ENCODE measurements at places on chromosomes 12 and 14. TPM values are rescaled to one million over a fixed set of nuclear protein-coding genes. Genes with fewer than 3 reads are reported as not detected.

Gene GPR135
- polyA plus RNA-seq, result 0.48 TPM

GRCh38 chr12:115852054-115852453, 425.4 kb downstream of the MED13L start:
- no peak overlapping the region for H3K27ac ChIP-seq
- no peak overlapping the region for H3K4me3 ChIP-seq
- H3K4me1 ChIP-seq, result no peaks in the 10 kb centered on the region
- no peaks in the 10 kb centered on the region for H3K27me3 ChIP-seq

- no peak for DNase-seq
- H3K36me3 ChIP-seq, result no peaks in the 10 kb centered on the region
- H3K4me3 ChIP-seq, result no peak overlapping the region
- no peaks in the 10 kb centered on the region for H3K4me1 ChIP-seq
- H3K27me3 ChIP-seq, result no peaks in the 10 kb centered on the region
- no peak overlapping the region for H3K27ac ChIP-seq
Observed at GRCh38 chr14:101252443-101253214, 308.7 kb upstream of the DIO3 start.

Gene POLR3B
- 5.0 TPM for polyA plus RNA-seq

Gene EPYC
- not detected for polyA plus RNA-seq

Gene TEAD4
- 90.1 TPM for polyA plus RNA-seq

DNA sequence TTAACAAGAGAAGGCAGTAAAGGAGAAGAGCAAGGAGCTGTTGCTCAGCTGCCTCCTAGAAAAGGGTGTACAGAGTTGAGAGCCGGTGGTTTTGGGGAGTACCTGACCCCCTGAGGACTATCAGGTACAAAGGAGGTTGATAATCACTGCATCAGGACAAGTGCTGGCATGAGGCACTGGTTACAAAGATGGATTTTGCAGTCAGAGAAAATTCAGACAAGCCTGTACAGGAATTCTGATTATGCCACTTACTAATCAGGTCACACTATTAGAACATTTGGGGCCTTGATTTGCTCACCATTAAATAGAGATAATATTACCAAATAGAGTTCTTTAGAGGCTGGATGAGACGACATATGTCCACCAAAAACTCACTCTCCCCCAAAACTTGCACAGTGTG, 450.9 kb upstream of the TMPO start:
- no peaks in the 10 kb centered on the region for H3K4me1 ChIP-seq
- H3K36me3 ChIP-seq, result no peaks in the 10 kb centered on the region
- no peaks in the 10 kb centered on the region for H3K27me3 ChIP-seq

- DNase-seq, result no peak
- H3K27me3 ChIP-seq, result no peaks in the 10 kb centered on the region
- H3K4me3 ChIP-seq, result no peak overlapping the region
- no peaks in the 10 kb centered on the region for H3K4me1 ChIP-seq
- H3K27ac ChIP-seq, result no peak overlapping the region
- no peaks in the 10 kb centered on the region for H3K36me3 ChIP-seq
Observed at GRCh38 chr12:86138770-86139169, 117.4 kb downstream of the MGAT4C start.

DNA sequence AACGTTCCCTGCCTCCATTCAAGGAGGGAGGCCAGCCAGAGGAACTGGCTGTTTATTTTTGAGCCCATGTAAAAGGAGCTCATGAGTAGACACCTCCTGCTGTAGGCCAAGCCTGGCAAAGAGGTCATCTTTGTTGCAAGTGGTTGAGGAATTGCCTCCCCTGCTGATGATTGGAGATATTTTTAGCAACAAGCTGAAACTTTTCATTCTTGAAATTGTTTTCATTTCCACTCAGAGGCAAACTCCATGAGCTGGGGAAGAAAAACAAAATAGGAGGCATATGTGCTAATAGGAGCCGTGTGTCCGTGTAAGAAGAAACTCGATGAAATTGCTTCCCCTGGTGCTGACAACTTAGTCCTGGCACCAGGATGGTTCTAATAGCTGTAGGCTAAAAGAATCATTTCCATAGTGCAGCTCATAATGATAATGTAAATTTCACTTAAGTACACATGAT, 440.1 kb upstream of the FAR2 start:
- no peak overlapping the region for H3K27ac ChIP-seq
- H3K4me1 ChIP-seq, result no peaks in the 10 kb centered on the region
- H3K4me3 ChIP-seq, result no peak overlapping the region
- H3K36me3 ChIP-seq, result no peaks in the 10 kb centered on the region
- no peaks in the 10 kb centered on the region for H3K27me3 ChIP-seq
- DNase-seq, result no peak

- H3K4me3 ChIP-seq, result no peak overlapping the region
- no peaks in the 10 kb centered on the region for H3K27me3 ChIP-seq
- no peak overlapping the region for H3K27ac ChIP-seq
- H3K4me1 ChIP-seq, result no peaks in the 10 kb centered on the region
- no peaks in the 10 kb centered on the region for H3K36me3 ChIP-seq
Observed at GRCh38 chr14:32545506-32546210, 216.6 kb downstream of the AKAP6 start.

DNA sequence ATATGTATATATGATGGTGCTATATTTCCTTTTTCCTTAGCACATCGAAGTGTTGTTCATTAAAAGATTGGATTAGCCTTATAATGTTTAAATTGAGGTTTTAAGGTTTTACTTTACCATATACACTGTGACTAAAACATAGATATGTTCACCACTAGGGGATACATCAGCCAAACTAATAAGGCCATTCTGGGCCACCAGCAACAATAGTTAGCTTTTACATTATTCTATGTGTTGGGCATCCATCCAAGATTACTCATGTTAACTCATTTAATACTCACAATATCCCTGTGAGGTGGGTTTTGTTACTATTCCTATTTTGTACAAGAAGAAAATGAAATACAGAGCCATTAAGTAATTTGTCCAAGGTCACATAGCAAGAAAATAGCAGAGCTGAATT, 202.6 kb upstream of the AVPR1A start:
- H3K36me3 ChIP-seq, result no peaks in the 10 kb centered on the region
- no peak overlapping the region for H3K27ac ChIP-seq
- H3K27me3 ChIP-seq, result no peaks in the 10 kb centered on the region
- no peaks in the 10 kb centered on the region for H3K4me1 ChIP-seq

GRCh38 chr12:130425698-130426245, 88.1 kb downstream of the PIWIL1 start:
- H3K4me1 ChIP-seq, result no peaks in the 10 kb centered on the region
- no peak overlapping the region for H3K27ac ChIP-seq
- H3K4me3 ChIP-seq, result no peak overlapping the region
- DNase-seq, result no peak

Gene HOXC5
- polyA plus RNA-seq, result not detected

Gene TSPAN19
- 0.05 TPM for polyA plus RNA-seq

- H3K27ac ChIP-seq, result no peak overlapping the region
- no peaks in the 10 kb centered on the region for H3K36me3 ChIP-seq
- no peaks in the 10 kb centered on the region for H3K27me3 ChIP-seq
- no peak for DNase-seq
Observed at GRCh38 chr14:83697099-83697498, 1832.8 kb upstream of the FLRT2 start.

DNA sequence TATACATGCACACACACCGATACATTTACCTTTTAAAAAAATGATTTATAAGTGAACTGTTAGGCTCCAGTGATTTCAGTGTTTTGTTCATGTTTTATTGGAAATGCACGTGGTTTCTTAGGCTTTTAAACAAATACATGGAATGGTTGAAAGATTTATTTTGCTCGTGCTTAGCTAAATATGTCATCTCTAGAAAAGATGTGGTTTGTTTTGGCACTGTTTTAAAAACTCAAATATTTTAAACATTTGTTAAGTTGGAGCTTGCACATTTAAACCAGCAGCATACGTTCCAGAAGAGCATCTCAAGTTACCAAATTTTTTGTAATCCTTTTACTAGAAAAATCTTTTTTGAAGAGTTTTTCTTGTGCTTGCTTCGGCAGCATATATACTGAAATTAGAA, 44.5 kb downstream of the FOXA1 start:
- no peaks in the 10 kb centered on the region for H3K27me3 ChIP-seq
- DNase-seq, result no peak
- H3K36me3 ChIP-seq, result no peaks in the 10 kb centered on the region
- H3K4me1 ChIP-seq, result no peaks in the 10 kb centered on the region

- no peak overlapping the region for H3K27ac ChIP-seq
- DNase-seq, result no peak
- H3K4me3 ChIP-seq, result no peak overlapping the region
- no peaks in the 10 kb centered on the region for H3K36me3 ChIP-seq
- no peaks in the 10 kb centered on the region for H3K27me3 ChIP-seq
- H3K4me1 ChIP-seq, result no peaks in the 10 kb centered on the region
Observed at GRCh38 chr14:58104808-58105207, 47.2 kb downstream of the ARMH4 start.

GRCh38 chr14:96792003-96792402, 5.2 kb upstream of the VRK1 start:
- DNase-seq, result no peak
- H3K4me1 ChIP-seq, result no peaks in the 10 kb centered on the region
- no peak overlapping the region for H3K4me3 ChIP-seq
- H3K36me3 ChIP-seq, result no peaks in the 10 kb centered on the region

GRCh38 chr12:33052141-33053051, 155.8 kb upstream of the PKP2 start:
- no peak overlapping the region for H3K27ac ChIP-seq
- DNase-seq, result no peak
- no peaks in the 10 kb centered on the region for H3K27me3 ChIP-seq
- H3K4me1 ChIP-seq, result no peaks in the 10 kb centered on the region
- H3K4me3 ChIP-seq, result no peak overlapping the region
- no peaks in the 10 kb centered on the region for H3K36me3 ChIP-seq

DNA sequence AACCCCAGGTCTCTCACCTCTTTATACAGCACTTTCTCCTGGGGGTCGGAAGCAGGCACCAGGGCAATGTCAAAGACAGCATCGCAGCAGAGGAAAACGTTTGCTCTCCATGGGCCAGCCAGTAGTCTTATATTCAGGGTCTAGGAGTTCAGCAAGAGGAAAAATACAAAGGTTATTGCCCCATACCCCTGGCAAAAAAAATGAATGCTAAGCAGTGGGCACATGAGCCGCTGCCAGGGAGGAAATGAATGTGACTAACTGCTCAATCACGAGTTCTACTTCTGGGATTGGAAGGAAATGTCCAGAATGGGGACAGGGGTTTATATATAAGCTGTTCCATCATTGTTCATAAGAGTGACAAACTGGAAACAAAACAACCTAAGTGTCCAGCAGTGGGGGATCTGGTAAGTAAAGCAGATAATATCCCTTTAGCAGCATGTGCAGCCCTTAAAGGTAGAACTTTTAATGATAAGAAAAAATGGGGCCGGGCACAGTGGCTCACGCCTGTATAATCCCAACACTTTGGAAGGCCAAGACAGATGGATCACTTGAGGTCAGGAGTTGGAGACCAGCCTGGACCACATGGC, 53.8 kb downstream of the PHETA1 start:
- no peaks in the 10 kb centered on the region for H3K27me3 ChIP-seq
- no peak overlapping the region for H3K4me3 ChIP-seq
- H3K36me3 ChIP-seq, result no peaks in the 10 kb centered on the region

DNA sequence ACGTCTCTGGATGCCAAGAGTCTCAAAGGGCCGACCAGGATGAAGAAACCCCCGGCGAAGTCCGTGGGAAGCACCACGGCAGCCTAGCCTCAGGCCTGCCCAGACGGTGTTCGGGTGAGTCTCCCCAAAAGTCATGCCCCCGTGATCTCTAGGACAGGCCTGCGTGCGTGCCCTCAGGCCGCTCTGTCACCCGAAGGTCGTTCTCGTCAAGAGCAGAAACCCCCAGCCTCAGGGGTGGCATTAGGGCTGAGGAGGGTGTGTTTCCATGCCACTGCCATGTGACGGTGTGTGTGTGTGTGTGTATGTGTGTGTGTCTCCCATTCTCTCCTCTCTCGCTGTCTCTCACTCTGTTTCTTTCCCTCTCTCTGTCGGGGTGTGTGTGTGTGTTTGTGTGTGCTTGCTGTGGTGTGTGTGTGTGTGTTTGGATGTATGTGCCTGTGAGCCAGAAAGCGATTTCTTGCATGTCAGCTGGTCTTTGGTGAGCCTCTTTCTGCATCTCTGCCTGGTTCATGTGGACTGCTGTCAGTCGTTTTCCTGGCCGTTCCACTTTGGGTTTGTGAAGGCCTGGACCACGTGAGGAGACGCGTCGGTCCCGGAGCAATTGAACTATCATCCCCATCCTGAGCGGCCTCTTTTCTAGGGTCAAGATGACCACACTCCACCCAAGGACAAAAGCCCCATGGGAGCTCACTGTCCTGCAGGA, 772.5 kb upstream of the ALG10B start:
- DNase-seq, result no peak
- no peaks in the 10 kb centered on the region for H3K36me3 ChIP-seq
- no peaks in the 10 kb centered on the region for H3K27me3 ChIP-seq
- H3K4me3 ChIP-seq, result no peak overlapping the region
- H3K4me1 ChIP-seq, result no peaks in the 10 kb centered on the region
- no peak overlapping the region for H3K27ac ChIP-seq

- H3K36me3 ChIP-seq, result no peaks in the 10 kb centered on the region
- no peak overlapping the region for H3K4me3 ChIP-seq
- H3K27me3 ChIP-seq, result no peaks in the 10 kb centered on the region
- no peak for DNase-seq
Observed at GRCh38 chr12:93537769-93538168, 34.7 kb upstream of the SOCS2 start.

Gene GALNT6
- polyA plus RNA-seq, result 11.1 TPM

DNA sequence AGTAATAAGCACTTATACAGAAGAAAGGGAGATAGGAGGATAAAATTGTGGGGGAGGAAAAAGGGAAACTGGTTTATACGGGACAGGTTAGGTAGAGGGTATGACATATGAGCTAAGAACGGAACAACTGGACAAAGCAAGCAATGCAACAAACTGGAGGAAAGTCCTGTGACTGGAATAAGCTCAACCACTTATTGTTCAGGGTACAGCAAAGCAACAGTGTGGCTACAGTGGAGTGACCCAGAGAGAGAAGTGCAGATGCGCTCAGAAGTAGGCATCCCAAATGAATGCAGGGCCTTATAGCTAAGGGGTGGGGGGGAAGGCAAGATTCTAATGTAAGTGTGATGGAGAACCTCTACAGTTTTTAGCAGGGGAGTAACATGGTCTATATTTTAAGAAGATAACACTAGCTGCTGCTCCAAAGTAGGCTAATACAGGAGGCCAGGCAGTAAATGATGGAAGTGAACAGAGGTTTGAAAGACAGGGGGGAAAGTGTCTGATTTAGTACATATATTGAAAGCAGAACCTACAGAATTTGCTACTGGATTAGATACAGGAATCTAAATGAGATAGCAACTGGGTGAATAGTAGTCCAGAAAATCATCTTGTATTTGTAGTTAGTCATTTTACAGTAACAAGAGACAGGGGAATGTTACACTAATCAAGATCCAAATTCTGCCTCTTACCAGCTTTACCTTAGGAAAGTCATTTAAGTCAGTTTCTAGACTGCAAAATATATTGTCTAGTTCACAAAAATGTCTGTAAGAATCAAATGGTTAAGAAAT, 3.3 kb downstream of the UBE2N start:
- peaks cover 15% of the 10 kb centered on the region for H3K4me1 ChIP-seq
- H3K4me3 ChIP-seq, result no peak overlapping the region
- no peaks in the 10 kb centered on the region for H3K27me3 ChIP-seq
- no peaks in the 10 kb centered on the region for H3K36me3 ChIP-seq
